ENCODE measurements at places on chromosomes 2 and 18. TPM values are rescaled to one million over a fixed set of nuclear protein-coding genes. Genes with fewer than 3 reads are reported as not detected.

- no peak for DNase-seq
Observed at GRCh38 chr2:43714164-43714563, 37.9 kb upstream of the C1GALT1C1L start.

The EN1 gene
- not detected for total RNA-seq

GRCh38 chr2:238305092-238305862, 15.0 kb upstream of the TRAF3IP1 start:
- DNase-seq, result no peak

GRCh38 chr2:146873646-146874259, 971.1 kb upstream of the ACVR2A start:
- DNase-seq, result no peak

The ERLEC1 gene
- 26.4 TPM for total RNA-seq

DNA sequence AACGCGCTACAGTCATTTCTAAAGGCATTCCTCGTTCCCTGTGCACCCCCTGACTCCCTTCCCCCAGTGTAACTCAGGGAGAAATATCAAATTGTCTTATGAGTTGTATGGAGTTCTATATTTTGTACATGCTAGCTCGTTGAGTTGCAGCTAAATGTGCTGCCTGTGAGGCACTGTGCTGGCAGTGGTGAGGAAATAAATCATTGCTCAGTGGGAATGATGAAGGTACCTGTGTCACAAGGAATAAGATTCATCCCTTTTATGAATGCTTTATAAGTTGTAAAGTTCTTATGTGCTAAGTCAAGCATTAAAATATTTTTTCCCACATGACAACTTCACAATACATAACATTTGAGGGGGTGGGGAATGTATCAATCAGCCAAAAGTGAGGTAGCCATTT, 939.6 kb upstream of the CRIM1 start:
- DNase-seq, result no peak

DNA sequence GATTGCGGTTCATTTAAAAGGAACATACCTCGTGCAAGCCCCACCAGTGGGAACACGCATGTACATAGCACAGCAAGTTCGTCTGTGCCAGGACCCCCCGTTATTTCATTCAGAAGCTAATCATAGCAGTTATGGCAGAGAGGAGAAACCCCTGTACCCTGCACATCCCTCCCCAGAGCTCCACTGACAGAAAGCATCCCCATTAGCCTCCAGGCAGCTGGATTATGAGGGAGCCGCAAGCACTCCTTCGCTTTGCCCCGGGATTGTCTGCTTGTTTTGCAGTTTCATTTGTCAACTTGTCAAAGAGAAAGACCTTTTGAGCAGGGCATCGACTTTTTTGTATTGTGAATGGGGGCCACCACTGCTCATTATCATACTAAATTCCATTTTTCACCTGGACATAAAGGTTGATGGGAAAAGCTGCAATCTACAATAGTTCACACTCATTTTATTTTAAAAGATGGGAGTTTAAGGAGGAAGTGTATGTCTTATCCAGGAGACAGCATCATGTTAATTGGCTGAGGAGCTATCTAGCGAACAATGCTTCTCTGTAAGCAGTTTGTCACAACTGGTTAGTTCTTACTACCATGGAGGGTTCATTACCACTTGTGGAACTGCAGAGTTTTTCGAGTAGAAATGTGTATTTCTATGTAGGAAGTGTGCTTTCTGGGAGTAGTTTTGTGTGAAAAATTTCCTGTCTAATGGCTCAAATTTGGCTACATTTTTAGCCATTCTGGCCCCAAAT, 255.3 kb downstream of the THSD7B start:
- no peak for DNase-seq

- no peak for DNase-seq
Observed at GRCh38 chr2:222884805-222885424, 24.1 kb downstream of the ACSL3 start.

- DNase-seq, result no peak
Observed at GRCh38 chr2:162521871-162522650, 178.1 kb downstream of the GCA start.

GRCh38 chr2:196448407-196449079, 191.0 kb upstream of the CCDC150 start:
- DNase-seq, result no peak

GRCh38 chr2:46615555-46615954, 136.2 kb downstream of the TMEM247 start:
- DNase-seq, result no peak

DNA sequence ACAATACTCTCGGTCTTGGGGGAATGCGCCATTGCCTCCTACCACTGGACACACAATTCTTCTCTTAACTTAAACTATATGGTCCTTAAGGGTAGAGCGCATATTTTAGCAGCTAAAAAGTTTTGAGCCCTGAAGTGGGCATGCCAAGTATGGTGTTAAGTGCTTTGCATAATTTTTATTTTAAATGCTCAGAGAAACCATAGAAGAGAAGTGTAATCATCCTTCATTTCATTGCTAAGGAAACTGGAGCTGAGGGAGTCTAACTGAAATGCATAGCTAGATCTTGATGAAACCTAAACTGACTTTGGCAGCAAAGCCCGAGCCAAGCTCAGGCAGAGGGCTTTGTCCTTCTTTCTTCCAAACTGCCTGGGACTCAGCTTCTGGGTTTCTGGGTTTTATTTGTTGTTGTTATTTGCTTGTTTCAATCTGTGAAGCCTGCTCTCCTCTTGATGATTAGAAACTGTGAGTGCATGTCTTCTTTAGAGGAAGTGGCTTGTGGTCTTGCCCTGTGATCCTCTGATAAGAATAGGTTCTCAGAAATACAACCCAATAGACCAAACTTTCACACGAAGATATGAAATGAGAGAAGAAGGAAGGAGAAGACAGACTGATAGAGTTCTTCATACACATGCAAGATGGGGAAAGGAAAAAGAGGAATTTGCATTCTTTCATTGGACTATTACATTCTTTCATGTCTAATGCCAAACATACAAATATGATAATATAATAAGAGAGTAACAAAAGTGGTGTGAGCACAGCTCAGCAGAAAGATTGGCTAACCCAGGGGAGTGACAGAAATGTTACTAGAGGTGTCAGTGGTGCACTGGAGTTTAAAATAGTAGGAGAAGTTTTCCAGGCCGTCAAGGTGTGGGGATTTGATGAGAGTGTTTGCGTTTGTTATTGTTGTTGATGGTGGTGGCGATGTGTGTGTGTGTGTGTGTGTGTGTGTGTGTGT, 7.5 kb upstream of the RNF144A start:
- peak; percentile 15 for DNase-seq

The NFU1 gene
- 43.2 TPM for total RNA-seq

- no peak for DNase-seq
Observed at GRCh38 chr2:71643674-71644357, 190.5 kb downstream of the DYSF start.

The SP9 gene
- total RNA-seq, result not detected

- DNase-seq, result no peak
Observed at GRCh38 chr2:212682937-212683336, 144.3 kb upstream of the ERBB4 start.

- no peak for DNase-seq
Observed at GRCh38 chr2:191557841-191558240, 120.1 kb upstream of the NABP1 start.

The NIFK gene
- 169 TPM for total RNA-seq

The FECH gene
- total RNA-seq, result 34.9 TPM

DNA sequence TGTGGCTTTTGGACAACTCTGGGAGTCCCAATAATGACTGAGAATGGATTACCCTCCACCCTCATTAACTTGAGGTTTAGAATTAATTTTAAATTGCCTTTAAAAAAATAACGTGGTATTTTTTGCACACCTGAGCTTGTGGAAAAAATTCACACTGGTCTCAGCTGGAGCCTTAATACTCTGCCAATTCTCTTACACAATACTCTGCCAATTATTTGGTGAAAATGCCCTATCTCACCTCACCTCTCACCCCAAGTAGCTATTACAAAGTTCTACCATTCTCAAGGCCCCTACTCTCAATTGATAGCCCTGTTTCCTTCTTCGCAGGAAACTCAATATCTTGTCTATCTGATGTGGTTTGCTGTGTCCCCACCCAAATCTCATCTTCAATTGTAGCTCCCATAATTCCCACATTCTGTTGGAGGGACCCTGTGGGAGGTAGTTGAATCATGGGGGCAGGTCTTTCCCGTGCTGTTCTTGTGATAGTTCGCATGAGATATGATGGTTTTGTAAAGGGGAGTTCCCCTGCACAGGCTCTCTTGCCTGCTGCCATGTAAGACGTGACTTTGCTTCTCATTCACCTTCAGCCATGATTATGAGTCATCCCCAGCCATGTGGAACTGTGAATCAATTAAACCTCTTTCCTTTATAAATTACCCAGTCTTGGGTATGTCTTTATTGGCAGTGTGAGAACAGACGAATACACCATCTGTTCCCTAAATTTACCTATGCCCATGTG, 27.4 kb upstream of the C2orf69 start:
- no peak for DNase-seq

GRCh38 chr2:203783496-203784203, 77.2 kb downstream of the CD28 start:
- no peak for DNase-seq

GRCh38 chr2:45984896-45985473, 312.2 kb upstream of the EPAS1 start:
- no peak for DNase-seq

DNA sequence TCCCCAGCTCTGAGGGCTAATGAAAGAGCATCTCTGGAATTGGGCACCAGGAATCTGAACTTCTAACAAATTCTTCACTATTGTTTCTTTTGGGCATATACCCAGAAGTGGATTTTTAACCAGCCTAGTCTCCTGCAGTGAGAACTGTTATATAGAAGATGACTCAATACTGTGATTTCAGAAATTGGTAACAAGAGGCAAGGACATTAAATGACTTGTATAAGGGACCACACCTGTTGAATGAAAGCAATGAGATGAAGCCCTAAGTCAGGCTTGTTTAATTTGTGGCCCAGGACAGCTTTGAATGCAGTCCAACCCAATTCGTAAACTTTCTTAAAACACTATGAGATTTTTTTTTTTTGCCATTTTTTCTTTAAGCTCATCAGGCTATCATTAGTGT, 57.9 kb downstream of the EPC2 start:
- DNase-seq, result no peak

- no peak for DNase-seq
Observed at GRCh38 chr2:26631401-26632170, 9.6 kb downstream of the CIB4 start.

DNA sequence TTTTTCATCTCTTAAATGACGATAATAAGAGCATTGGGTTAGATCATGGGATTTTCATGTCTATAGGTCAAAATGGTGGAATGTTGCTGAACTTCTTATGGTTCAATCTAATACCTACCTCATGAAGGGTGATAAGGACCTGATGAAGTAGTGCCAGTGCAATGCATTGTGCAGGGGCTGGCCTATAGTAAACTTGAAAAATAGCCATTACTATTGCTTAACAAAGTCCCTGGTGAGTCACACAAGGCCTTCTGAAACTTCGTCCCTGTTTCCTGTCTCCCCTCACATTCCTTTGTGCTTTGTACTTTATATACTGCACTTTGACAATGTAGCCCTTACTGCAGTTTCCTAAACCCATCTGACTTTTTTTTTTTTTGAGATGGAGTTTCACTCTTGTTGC, 515.9 kb downstream of the SLC4A3 start:
- no peak for DNase-seq

- peak; percentile 56 for DNase-seq
Observed at GRCh38 chr2:37711308-37711731, 39.9 kb upstream of the CDC42EP3 start.

DNA sequence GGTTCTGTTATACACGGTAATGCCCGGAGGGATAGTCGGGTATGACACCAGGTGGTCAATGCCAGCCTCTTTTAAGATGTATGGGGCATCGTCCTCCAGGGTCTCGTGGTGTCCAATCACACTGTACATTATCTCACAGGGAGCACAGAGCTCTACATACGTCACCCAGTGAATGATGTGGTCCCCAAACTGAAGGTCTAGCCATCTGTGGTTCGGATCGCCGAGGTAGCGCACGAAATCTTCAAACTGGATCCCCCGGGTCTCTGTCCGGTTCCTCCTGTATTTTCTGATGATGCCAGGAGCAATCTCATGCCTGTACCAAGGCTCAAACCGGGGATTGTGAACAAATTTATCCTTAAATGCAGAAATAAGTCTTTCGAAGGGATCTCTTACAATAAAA, 24.1 kb downstream of the CHST10 start:
- no peak for DNase-seq

DNA sequence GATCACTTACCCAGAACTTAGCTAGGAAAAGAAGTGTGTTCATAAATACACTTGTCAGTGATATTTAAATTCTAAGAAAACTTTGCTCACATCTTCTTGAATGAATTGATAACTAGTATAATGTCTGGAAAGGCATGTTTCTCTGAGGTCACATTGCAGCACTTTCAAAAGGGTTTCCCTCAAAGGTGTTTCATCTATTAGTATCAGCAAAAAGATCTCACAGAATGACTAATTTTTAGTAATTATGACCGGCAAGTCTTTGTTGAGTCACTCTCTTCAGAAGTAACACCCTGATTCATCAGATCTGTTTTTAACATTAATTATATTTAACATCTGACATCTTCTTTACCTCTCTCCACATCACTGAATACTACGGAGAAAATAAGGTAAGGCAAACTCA, 222.3 kb downstream of the IKZF2 start:
- DNase-seq, result no peak

DNA sequence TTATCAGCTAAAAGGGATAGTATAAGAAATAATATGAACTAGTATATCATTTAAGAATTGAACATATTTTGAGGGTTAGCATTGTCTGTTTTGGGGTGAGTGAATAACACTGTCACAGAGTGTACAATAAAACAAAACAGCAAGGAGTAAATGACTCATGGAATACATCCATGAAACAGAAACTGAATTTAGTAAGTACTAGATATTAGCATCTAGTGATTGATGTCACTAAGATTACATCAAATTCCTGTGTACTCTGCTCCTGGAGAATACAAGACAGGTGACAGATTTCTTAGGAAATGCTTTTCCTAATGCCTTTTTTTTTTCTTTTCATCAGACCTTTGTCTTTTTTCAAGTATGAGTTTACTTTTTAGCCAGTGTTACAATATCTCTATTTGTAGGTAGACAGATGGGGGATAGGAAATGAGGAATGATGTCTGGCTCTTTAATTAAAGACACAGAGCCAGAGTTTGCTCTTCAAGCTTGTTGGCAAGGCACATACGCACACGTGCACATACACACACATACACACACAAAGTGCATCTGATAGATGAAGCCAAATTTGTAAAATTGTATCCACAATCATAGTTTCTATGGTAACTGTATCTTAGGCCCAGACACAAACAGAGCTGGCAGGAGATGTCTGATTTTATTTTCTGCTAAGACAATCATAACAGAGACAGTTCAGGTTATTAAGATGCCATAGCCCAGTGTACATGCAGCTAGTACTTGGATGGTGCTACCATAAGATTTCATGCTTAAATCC, 138.2 kb upstream of the NRP2 start:
- DNase-seq, result no peak

DNA sequence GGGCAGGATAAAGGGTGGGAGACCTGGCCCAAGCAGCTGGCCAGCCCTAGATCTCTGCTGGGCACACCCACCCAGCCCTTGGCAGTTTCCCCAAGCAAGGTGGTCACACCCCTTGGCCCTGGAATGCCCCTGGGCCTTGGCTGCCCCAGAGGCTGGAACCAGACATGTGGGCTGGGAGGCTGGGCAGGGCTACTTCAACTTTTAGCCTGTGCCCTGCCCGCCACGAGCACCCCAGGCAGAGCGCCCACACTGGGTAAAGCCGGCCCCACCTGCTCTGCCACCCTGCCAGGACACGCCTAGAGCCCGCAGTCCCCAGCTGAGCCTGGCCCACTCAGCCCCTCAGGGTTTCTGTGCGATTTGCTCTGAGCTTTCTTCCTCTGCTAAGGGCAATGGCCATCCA, 119.7 kb upstream of the SMAD2 start:
- DNase-seq, result no peak

The ADAM23 gene
- 0.98 TPM for total RNA-seq

The SCN9A gene
- not detected for total RNA-seq

The TNFRSF11A gene
- 2.5 TPM for total RNA-seq

All from CD8-positive, alpha-beta memory T cell (primary cell).